T-helper 1 cell treated with Interleukin-12 subunit alpha and Interleukin-12 subunit beta and Interleukin-4 antibody, amounts not matched to agents 30 ng/mL and 1 ng/mL, for 36 hours (primary cell): ENCODE measurements at places on chromosomes 13 and 19. TPM values are rescaled to one million over a fixed set of nuclear protein-coding genes. Genes with fewer than 3 reads are reported as not detected.

The C5AR1 gene
- 1.3 and 2.2 TPM in 2 replicates for total RNA-seq

The LMTK3 gene
- 4.5 and 5.0 TPM in 2 replicates for total RNA-seq

The APC2 gene
- total RNA-seq, result 0.15 and 0.29 TPM in 2 replicates

The COMMD6 gene
- total RNA-seq, result 112 and 124 TPM in 2 replicates

The PNKP gene
- total RNA-seq, result 178 and 185 TPM in 2 replicates

The PIP5K1C gene
- total RNA-seq, result 23.5 and 23.9 TPM in 2 replicates

The ADAMTS10 gene
- total RNA-seq, result 9.9 and 10.1 TPM in 2 replicates

The PRSS57 gene
- total RNA-seq, result not detected in 2 replicates

The LILRB1 gene
- not detected in 2 replicates for total RNA-seq

The SWSAP1 gene
- 2.9 and 3.2 TPM in 2 replicates for total RNA-seq

The MFSD12 gene
- total RNA-seq, result 89.0 and 92.8 TPM in 2 replicates

The KLK3 gene
- total RNA-seq, result not detected in 2 replicates
